ENCODE measurements at places on chromosomes 5 and 9.

DNA sequence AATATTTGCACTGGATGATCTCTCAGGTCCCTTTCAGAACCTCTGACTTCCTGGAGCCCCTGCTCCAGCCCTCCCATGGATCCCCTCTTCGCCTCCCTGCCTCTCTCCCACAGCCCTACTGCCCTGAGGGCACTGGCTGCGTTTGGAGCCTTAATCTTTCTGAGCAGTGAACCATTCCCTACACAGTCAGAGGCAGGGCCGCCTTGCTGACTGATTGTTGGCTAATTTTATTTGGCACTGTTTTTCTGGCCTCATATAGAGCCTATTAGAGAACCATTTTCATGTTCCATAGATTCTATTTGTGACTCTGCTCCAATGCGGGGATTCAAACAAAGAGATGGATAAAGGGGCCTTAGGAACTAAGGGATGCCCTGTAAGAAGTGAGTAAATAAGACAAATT, 91.1 kb downstream of the BRINP1 start:
- DNase-seq, result no peak

DNA sequence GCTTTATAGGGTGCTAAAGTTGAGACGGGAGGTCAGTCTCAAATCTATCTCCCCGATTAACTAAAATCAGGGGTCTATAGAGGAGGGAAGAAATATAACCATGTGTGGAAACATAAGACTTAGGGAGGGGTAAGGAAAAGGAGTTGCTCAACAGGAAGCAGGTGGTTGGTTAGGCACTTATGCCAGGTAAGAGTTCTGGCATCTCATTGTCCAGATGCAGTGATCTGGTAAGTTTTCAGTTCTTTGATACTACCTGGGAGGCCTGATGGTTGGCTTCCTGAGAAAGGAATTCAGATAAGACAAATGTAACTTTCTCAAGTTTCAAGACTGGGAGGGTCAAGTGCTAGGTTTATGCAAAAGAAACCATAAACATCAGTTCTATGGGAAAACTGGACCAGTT, 47.7 kb downstream of the CERT1 start:
- DNase-seq, result no peak

- DNase-seq, result no peak
These were observed 55.9 kb upstream of the ERCC6L2 start for GRCh38 chr9:95819636-95820035.

DNA sequence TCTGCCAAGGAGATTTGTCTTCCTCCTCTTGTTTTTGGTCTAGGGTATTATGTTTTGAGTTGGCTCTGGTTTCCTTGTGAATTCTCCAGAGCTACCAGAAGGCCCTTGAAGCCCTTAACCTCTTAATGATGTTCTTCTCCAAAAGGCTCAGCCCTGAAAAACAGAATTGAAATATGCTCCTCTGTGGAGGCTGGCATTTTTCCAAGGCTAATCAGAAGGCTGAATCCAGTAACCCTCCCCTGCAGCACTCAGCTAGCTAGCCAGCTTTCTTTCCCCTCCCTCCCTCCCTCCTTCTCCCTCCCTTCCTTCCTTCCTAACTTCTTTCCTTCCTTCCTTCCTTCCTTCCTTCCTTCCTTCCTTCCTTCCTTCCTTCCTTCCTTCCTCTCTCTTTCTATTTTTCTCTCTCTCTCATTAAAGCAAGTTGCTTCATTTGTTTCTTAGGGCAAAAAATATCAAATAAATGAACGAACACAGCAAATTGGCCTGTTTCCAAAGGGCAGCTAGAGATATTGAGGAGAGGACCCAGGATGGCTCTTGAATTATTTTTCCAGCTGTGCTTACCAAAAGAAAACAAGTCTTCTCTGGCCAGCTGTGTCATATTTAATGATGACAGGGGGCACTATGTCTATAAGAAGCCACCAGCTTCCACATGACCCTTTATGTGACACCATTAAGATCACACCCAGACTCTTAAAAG, 38.7 kb downstream of the JAKMIP2 start:
- DNase-seq, result no peak

DNA sequence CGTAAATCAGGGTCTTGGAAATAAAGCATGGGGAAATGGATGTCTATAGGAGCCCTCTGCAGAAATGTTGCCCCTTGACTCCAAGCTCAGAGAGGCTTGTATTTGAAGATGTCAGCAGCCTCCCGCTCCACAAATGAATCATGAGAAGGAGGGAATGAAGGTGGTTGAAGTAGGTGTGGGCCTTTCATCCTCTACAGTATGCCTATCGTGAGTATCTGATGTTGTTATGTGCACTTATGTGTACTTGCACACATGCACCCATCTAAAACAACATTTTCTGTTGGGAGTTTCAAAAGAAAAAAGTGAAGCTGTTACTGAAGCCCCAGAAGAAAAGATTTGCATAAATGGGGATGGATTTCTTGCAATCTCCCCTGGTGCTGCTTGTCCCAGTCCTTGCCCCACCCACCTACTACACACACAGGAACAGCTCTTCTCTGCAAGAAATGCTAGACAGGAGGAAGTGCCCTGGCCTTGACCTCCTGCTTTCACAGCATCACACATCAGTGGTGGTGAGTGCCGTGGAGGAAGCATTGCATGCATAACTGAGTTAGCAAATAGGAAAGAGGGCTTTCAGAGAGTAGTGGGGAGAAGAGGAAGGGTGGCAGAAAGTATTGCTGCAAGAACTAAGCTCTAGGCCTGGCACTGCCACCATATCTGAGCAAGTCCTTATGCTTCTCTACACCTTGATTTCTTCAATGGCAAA, 156.1 kb downstream of the SNX18 start:
- DNase-seq, result no peak

DNA sequence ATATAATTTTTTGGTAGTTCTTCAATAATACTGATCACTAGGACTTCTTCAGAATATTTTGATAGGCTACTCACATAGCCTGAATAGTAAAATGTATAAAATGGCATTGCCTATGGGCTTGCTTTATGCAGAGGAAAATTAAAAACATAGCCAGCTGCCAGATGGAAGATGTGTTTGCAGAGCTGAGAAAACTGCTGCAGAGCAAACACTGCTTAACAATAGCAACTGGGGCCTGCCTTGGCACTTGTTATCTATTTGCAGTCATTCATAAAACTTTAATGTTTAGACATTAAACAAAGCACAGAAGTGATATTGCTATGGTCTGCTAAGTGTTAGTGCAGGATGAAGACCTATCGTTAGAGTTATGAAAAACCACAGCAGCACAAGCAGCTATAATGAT, 151.5 kb upstream of the SMC2 start:
- DNase-seq, result no peak

- no peak for DNase-seq
These were observed 52.5 kb upstream of the CPEB4 start for GRCh38 chr5:173835661-173836060.

DNA sequence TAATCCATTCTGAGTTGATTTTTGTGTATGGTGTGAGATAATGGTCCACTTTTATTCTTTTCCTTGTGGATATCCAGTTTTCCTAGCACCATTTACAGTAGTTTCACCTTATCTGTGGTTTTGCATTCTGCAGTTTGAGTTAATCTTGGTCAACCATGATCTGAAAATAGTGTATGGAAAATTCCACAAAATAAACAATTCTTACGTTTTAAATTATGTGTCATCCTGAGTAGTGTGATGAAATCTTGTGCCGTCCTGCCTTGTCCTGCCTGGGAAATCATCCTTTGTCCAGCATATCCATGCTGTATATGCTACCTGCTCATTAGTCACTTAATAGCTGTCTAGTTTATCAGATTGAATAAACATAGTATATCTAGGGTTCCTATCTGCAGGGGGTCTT, 42.1 kb downstream of the CDC42SE2 start:
- no peak for DNase-seq

- DNase-seq, result no peak
These were observed 51.5 kb downstream of the MLLT3 start for GRCh38 chr9:20570756-20571155.

DNA sequence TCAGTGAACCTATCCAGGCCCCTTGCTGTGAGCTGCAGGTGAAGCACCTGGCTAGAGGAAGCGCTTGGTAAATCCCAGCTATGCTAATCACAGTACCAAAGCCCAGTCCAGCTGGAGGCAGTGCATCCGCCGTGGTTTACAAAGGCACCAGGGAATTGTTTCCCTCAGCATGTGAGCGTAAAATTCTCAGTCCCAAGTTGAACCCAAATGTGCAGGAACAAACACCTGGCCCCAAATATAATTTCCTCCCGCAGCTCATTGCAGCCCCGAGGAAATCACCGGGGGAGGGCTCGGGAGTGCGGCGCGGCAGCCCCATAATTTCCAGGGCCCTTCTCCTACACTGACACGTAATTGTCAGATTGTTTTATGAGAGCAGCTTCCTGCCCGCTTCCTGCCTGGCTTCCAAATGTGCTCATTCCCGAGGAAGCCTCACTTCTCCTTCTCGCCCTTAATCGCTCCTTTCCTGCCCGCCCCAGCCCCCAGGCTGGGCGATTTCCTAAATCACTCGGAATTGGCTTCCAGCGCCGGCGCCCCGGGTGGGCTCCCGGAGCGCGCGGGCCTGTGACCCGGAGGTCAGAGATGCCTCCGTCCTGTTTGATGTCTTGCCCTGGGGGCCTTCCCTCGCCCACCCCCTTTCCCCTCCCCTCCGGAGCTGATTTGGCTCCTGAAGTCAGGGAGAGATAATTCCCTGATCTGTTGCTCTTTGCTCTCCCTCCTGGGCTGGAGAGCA, 134.4 kb downstream of the FGF1 start:
- DNase-seq, result no peak

DNA sequence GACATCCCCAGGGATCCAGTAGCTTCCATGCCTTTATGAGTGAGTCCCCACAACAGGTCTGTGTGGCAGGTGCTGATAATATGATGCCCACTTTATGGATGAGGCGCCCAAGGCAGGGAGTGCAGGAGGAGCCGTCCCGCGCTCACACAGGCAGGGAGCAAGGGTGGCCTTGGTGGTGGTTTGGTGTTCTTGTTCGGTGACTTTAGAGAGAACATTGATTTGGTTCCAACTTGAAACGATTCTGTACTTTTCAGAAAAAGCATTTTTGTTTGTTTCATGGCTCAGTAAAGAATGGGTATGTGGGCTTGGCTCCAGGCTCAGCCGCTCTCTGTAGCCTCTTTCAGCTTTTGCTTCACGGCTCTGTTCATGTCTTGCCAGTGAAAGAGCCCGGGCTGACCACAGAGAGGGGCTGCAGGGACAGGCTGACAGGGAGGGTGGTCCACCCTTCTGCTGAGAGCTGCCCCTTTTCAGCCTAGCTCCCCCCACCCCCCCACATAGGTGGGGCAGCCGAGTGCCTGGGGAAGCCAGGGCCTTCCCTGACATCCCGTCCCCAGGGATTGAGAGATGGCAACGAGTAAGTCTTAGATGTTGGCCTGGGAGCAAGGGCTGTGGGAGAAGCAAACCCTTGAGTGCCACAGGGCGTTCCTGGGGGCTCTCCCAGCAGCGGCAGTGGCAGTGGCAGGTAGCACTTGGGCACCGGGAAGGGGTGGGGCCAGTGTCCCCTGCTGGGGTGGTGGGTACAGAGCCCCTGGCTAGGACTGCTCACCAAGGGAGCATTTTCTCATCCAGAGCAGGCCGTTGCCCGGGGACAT, 28.0 kb downstream of the NCS1 start:
- no peak for DNase-seq

DNA sequence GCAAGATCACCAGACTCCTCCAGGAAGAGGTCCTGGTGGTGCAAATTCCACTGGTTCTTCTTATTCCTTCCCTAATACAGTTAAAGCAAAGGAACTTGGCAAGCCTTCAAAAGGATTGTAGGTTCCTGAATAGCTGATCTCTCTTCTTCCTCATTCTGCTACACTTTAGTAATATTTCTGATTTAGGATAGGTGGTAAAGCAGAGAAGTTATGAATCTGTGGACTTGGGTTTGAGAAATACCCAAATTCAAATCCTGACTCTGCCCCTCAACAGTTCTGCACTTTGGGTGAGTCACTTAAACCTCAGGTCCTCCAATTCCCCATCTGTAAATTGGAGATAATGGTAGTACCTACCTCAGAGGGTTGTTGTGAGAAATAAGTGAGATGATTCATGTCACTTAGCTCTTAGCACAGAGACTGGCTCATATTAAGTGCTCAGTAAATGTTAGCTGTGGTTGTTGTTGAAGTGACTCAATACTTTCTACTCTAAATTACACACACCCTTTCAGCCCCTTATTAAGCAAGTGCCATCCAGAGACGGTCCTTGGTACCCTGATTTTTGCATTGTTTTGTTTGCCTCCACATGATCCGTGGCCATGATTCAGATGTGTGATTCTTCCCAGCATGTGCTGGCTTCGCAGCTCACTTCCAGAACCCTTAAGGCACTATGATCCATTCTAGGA, 5.2 kb downstream of the SH3RF2 start:
- DNase-seq, result peak; percentile 38

- peak; percentile 56 for DNase-seq
These were observed 234.3 kb upstream of the ANKH start for GRCh38 chr5:15105799-15106393.

- no peak for DNase-seq
These were observed 37.1 kb downstream of the TENT4A start for GRCh38 chr5:6750142-6750840.

DNA sequence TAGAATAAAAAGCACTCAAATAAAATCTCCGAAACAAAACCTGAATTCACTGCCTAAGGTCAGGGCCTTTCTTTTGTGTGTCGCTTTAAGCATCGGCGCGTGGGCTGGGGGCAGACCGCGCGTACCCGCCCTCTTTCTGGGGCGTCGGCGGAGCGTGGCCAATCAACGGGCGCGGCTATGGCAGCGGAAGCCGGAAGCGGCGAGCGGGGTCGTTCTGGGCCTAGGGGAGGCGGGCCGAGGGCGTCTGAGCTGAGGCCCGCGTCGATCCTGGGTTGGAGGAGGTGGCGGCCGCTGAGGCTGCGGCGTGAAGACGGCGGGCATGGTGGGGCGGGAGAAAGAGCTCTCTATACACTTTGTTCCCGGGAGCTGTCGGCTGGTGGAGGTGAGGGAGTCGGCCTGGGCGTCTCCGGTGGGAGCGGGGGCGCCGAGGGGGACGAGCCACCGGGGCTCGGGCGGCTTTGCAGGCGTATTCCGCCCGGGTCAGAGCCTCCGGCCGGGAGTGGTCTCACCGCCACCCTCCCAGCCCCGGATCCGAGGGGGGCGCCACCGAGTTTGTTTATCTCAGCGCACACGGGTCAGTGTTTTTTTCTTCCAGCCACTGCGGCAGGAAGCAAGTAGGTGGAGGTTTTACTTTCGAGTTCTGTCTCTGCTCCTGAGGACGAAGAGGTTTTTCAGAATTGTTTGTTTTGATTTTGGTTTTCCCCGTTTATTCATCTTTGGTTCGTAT, at the start of gene MAT2B:
TSS of gene MAT2B (plus strand) at position 252 of the 727 bp plus-strand sequence. CDS start at position 320, 68 bp downstream.
- peak; percentile 97 for DNase-seq

Data from LoVo (cell line).